ENCODE measurements at places on chromosomes 1 and 21.

GRCh38 chr1:55196433-55197035, 18.6 kb downstream of the USP24 start:
- DNase-seq, result no peak

DNA sequence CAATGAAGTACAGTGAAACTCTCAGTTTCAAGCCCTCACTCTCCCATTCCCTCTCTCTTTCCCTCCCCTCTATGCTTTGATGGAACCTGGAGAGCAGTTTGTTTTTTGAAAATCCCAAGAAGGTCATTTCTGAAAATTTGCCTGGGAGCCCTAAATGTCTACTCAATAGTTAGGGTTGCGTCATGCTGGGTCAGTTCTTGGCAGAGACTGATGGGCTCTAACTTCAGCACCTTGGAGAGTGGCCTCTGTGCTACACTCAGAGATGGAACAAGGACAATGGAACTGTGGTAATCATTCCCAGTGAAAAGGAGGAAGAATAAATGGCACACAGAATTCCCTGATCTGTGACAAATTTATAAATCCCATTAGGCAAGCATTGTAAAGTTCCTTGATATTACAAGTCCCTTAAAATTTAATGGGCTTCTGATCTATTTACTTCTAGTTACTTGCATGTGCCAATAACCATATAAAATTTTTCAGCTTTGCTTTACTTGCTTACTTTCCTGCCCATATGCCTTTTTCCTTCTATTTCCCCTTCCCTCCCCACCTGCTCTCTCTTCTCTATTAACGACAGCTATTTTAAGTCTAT, 182.9 kb upstream of the KCND3 start:
- peak; percentile 56 for DNase-seq

DNA sequence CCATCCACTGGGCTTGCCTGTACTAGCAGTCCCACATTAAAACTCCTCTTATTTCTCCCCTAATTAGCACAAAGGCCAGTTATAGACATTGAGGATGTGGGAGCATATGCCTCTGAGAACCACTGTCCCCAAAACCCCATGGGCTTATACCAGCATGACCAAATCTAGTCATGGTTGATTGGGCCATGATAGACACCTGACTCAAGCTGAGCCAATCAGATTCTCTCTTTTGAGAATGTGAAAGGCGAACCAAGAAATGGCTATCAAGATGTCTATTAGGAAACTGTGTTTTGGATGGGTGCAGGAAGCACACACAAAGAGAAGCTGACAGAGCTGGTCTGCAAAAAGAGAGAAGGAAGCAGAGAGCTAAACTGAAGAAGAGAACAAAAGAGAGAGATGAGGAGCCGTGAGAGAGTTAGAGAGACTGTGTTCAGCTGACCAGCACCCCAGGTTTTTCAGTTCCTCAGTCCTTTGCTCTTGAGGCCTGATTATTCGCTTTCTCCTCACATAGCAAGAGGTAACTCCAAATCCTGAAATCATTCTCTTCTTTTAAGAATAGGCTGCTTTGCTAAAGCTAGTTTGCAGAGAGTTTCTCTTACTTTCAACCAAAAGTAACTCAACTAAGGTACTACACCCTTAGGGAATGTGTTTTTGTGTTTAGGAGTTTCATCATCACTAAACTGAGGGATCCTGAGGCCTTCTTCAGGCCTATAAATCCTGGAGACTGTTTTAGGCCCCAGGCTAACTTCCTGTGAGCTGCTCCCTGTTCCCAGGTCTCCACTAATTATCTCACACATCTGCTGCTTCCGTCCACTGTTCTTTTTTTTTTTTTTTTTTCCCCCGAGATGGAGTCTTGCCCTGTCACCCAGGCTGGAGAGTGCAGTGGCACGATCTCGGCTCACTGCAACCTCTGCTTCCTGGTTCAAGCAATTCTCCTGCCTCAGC, 7.9 kb upstream of the TIPRL start:
- no peak for DNase-seq

GRCh38 chr1:15965228-15965767, 10.6 kb downstream of the ZBTB17 start:
- DNase-seq, result peak; percentile 69

DNA sequence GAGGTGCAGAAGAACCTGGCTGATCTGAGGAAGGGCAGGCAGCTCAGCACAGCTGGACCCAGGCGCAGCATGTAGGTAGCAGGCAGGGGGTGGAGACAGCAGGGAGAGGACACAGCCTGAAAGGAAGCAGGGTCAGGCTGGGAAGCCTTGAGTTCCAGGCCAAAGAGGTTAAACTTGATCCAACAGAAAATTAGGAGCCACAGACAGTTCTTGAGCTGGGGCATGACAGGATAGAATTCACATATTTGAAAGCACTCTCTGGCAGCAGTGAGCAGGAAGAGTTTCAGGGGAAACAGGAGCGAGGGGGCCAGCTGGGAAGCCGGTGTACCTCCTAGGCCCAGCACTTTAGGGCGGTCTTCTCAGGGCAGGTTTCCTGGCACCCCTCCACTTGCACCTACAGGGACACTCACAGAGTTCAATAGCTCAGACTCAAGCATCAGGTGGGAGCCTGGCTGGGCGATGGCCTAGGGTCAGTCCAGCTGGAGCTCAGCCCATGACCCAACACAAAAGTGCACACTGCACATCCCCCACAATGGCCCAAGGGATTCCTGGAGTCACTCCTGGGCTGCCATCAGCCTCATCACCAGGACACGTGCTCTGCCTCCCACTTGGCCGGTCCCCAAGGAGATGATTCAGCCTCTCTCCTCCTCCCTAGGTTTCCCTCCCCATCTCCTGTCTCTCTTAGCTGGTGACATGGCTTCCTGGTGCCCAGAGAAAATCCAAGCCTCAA, 22.7 kb downstream of the MATN1 start:
- DNase-seq, result peak; percentile 88

DNA sequence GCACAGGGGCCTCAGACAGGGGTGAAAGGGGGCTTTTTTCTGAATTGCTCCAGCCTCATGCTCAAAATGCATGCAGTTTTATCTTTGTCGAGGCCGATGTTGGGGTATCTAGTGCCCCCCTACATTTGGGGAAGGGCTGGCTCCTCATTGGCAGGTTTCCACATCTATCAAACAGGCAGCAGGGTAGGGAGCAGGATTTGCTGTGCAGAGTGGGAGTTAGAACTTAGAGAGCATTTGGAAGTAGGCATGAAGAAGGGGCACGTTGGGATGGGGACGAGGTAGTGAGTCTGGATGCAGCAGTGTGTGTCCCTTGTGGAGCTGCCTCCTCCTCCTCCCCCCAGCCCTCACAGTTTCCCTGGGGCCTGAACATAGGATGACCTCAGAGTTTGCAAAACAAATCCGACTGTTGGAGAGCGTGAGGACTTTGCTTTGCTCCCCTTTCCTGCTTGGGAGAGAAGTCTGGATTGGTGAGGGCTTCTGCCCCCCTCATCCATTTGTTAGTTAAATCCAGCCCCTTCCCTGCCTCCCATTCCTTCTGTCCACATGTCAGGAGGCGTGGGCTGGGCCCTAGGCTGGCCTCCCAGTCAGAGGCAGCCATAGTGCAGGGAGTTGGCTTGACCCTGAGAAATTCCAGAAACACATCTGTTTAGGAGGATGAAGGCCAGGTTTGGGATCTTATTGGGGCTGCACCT, 36.9 kb upstream of the GPR37L1 start:
- DNase-seq, result no peak

DNA sequence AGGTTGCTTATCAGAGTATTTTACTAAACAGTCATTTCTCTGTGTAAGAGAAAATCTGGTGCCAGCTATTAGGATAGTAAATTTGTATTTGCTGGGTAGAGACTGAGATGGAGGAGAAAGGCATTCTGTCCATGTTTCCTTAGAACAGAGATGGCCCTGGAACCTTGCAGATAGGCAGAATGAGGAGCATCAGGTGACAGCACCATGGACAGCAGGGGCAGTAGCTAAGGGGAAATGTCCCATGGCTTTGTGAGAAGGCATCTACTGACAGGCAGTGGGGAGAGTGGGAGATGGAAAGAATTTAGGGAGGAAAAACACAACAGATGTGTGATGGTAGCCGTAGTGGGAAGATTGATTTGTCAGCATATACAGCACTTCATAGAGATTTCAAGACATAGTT, 105.0 kb downstream of the PRRX1 start:
- DNase-seq, result peak; percentile 19

GRCh38 chr1:78672428-78672827, 22.8 kb downstream of the IFI44 start:
- DNase-seq, result no peak

GRCh38 chr1:184023171-184023570, 14.4 kb downstream of the COLGALT2 start:
- no peak for DNase-seq

DNA sequence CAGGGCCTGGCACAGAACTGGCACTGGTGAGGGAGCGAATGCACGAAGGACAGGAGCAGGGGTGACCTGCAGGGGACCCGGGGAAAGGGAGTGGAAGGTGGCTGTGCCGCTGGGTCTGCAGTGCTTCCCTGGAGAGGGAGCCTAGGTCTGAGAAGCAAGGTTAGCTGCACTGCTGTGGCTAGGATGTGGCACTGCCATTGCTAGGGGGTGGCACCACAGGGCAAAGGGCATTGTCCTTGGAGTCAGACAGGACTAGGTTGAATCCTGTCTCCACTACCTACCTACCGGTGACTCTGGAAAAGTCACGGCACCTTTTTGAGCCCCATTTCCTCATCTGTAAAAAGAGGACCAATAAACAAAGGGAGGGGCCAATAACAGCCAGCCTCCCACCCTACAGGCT, 28.3 kb downstream of the SLC1A7 start:
- DNase-seq, result no peak

DNA sequence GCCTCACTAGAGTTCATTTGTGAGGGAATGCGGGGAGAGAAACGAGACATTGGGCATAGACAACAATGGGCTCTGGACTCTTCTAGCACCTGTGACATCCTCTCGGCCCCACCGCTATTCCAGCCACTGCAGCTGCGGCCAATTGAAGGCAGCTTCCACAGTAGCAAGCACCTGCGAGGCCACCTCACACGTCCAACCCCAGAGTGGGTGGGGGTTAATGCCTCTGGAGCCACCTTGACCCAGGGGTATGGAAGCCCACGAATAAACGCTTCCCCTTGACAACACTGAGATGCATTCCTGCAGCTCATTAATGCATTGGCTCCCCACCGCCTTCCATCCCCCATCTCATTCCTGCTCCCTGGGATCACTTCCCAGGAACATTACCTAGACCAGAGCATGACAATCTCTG, 104.4 kb downstream of the GLIS1 start:
- DNase-seq, result no peak

- DNase-seq, result peak; percentile 55
Measured at GRCh38 chr1:76942549-76942948, 75.3 kb downstream of the ST6GALNAC5 start.

DNA sequence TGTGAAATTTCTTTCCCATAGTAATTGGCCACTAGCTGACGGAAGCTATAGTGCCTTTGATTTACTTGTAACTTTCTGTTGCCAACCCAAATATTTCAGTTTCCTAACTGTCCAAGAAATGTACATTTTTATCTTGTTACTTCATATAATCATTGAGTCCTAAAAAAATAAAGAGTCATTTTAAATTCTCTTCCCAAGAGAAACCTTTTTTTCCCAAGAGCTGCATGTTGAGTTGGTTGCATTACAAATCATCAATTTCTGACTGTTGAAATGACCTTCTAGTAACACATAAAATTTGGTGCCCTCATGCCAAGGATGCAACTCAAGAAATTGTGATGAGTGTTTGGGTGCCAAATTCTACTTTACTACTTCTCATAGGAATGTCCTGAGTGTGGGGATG, 61.0 kb downstream of the HMCN1 start:
- peak; percentile 92 for DNase-seq

DNA sequence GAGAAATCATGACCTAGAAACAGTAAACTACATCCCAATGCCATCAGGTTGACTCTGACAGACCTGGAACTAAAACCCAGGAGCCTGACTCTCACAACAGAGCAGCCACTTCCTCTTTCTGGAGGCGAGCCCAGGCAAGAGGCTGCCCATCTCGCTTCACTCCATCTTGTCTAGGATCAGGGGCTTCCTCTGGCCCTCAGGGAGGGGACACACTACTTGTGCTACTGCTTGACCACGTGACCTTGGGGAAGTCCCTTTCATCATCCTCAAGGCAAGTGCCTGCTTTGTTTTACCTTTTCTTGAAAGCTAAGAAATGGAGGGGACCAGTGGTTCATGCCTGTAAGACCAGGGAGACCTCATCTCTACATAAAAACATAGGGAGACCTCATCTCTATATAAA, 2.6 kb upstream of the TENT5B start:
- no peak for DNase-seq

DNA sequence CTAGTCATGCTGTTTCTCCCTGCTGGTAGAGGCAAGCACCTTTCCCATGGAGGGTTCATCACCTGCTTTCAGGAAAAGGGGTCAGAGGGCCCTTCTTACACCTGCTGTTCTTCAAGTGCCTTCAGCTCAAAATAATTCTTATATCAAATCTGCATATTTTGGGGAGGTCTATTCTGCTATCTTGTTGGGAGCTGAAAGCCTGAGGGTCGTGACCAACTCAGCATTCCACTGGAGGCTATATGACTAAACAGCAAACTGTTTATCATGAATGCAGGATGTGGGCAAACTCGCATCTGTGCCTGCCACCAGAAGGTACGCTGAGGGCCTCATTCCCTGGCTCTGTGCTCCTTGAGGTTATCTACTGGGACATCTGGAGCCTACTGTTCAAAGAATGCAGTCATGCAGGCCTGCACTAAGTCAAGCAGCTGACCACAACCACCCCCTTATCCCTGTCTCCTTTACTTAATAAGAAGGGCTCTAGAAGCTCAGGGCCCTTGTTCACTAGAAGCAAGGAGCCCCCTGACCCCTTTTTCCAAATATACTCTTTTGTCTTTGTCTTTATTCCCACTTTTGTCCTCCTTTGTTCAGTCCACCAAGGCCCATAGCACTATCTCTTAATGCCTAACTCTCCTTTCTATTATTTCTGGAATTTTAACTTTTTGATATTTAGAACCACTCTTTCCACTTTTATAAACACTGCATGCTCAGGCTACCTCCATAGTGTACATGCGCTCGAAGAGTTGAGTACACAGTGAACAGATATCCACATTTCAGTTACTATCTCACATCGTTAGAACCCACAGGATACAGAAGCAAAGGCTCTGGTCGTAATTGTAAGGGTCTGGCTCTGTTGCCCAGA, 4.5 kb upstream of the TRIM17 start:
- no peak for DNase-seq

- DNase-seq, result no peak
Measured at GRCh38 chr1:234977875-234978396, 150.7 kb downstream of the TOMM20 start.

- DNase-seq, result no peak
Measured at GRCh38 chr1:172162236-172162635, 258.2 kb upstream of the C1orf105 start.

- no peak for DNase-seq
Measured at GRCh38 chr21:14086553-14086952, 124.2 kb downstream of the LIPI start.

- DNase-seq, result peak; percentile 64
Measured at GRCh38 chr1:203338335-203339036, 12.4 kb downstream of the FMOD start.

DNA sequence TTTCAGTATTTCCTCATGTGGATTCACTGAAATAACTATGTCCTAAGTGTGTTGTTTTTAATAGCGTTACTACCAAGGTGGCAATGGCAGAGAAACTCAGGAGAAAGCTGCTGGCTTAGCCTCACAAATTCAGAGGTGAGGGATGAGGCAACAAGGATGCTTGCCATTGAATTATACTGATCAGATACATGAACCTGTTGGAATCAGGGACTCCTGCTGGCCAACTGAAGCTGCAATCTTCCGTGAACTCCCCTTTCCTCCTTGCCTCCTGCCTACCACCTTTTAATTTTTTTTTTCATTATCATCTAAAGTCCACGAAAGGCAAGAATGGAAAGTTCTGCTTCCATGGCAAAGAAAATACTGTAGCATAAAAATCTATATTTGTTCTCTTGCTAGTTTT, 254.7 kb downstream of the NFIA start:
- DNase-seq, result no peak
